ENCODE measurements at places on chromosomes 2 and 18.

- peak; percentile 60 for DNase-seq
These were observed 147.3 kb upstream of the DLX2 start for GRCh38 chr2:172249986-172250385.

DNA sequence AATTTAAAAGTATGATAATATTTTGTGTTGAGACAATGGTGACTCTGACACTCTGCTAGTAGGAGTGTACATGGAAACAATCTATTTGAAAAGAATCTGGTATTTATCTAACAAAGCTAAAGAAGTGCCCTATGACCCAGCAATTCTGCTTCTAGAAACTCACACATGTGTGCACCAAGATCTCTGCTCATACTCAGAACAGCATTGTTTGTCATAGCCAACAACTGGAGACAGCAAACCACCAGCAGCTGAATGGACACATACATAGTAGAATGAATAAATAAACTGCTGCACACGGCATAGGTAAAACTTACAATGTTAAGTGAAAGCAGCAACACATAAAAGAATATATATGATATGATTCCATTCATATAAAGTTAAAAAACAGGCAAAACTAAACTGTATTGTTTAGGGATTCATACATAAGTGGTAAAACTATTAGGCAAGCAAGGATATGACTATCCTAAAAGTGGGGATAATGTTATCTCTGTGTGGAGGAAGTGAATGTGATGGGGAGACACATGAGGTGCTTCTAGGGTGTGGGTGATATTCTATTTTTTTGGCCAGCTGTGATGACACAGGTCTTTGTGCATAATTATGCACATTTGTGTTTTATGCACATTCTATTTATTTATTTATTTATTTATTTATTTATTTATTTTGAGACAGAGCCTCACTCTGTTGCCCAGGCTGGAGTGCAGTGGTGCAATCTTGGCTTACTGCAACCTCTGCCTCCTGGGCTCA is 71.1 kb downstream of the RFTN2 start:
- DNase-seq: peak; percentile 23

DNA sequence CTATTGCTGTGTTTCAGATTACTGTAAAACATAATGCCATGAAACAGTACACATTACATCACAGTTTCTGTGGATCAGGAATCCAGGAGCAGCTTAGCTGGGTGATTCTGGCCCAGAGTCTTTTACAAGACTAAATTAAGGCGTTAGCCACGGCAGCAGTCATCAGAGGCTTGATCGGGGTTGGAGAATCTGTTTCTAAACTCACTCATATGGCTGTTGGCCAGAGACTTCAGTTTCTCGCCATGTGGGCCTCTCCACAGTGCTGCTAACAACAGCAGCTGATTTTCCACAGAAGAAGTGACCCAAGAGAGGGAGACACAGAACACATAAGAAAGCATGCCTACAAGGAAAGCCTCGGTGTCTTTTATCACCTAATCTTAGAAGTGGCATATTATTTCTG is 89.2 kb upstream of the MYO3B start:
- no peak for DNase-seq

- no peak for DNase-seq
These were observed 58.2 kb downstream of the ERBB4 start for GRCh38 chr2:212480447-212480846.

- DNase-seq: peak; percentile 67
These were observed 347.9 kb downstream of the METTL4 start for GRCh38 chr18:2223449-2223848.

GRCh38 chr2:121046335-121046734 is 238.7 kb downstream of the TFCP2L1 start:
- DNase-seq: no peak

GRCh38 chr18:69897397-69898108 is 50.1 kb downstream of the CD226 start:
- no peak for DNase-seq

GRCh38 chr2:127630864-127631540 is 15.0 kb upstream of the GPR17 start:
- no peak for DNase-seq

- DNase-seq: peak; percentile 20
These were observed 258.1 kb downstream of the ATAD2B start for GRCh38 chr2:23668756-23669304.

DNA sequence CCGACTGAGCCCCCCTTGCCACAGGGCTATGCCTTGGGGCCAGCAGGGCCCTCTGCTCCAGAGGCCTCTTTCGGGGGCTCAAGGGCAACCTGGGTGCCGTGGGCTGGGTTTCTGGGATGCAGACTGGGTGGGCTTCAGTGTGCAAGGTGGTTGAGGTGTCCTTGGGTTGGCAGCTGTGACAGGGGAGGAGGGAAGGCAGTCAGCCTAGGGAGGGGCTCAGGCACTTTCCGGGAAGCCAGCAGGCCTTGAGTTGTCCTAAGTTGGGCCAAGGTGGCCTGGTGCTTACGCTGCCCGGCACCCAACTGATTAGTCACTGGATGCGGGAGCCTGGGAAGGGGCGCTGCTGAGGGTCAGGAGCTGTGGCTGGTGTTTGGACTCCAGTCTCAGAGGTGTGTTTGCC is 199.5 kb downstream of the TWIST2 start:
- DNase-seq: no peak

DNA sequence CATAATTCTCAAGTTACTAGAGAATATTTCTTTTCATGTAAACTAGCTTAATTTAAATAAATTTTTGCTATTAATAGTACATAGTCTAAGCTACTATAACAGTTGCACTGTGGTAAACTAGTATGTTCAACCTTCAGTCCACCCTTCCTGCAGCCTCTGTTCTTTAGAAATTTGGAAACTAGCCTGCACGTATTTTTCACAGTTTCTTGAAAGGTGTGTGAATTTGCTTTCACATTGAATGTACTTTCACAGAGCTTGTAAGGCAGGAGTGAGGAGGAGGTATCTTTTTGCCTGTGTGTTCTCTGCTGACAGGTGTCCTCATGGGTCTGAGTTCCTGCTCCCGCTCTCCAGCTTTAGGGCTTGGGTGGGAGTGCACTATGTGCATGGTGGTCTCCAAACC is 117.5 kb downstream of the ATP9B start:
- DNase-seq: no peak

- no peak for DNase-seq
These were observed 70.8 kb downstream of the ACAA2 start for GRCh38 chr18:49742316-49743116.

DNA sequence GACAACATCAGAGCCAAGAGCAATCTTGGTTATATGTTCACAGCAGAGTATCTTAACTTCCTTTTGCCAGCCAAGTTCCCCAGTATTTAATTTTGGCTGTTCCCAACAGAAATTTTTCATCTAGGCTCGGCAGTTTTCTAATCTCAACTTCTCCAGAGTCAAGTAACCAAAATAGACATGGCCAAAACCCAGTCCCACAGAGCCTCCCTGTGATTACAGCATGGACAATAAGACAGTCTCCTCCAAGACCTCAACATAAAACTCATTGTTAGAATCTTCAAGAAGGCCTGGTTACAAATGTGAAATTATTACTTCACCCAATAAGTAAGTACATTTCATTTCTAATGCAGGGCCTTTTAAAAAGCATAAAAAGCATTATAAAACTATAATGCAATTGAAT is 445.7 kb downstream of the NCKAP5 start:
- DNase-seq: no peak

DNA sequence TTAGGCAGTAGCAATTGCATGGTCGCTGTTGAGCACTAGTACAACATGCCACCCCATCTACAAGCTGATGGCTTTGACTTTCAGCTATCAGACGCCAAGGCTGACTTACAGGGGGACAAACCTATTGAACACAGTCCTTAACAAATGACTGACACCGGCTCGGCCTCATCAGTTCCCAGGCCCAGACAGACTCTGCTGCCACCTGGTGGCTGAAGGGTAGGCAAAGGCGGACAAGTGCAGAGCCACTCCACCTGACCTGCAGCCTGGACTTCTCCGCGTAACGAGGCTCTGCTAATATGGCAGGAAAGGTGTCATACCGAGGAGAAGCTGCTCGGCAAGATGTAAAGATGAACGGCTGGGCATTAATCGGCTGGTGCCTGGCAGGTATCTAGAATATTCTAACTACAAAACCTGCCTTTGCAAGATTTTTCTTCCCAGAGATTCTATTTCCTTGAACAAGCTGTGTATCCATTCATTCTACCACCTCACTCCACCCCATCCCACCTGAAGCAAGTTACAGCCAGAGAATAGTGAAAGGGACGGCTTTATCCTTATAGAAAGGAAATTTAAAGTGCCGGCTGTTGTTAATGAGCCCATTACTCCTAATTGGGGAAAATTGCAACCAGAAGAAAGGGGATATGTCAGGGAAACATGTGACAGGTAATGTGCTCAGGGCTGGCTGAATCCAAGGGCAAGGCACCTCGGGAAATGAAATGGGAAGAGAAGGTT is 67.4 kb downstream of the STEAP3 start:
- peak; percentile 74 for DNase-seq

DNA sequence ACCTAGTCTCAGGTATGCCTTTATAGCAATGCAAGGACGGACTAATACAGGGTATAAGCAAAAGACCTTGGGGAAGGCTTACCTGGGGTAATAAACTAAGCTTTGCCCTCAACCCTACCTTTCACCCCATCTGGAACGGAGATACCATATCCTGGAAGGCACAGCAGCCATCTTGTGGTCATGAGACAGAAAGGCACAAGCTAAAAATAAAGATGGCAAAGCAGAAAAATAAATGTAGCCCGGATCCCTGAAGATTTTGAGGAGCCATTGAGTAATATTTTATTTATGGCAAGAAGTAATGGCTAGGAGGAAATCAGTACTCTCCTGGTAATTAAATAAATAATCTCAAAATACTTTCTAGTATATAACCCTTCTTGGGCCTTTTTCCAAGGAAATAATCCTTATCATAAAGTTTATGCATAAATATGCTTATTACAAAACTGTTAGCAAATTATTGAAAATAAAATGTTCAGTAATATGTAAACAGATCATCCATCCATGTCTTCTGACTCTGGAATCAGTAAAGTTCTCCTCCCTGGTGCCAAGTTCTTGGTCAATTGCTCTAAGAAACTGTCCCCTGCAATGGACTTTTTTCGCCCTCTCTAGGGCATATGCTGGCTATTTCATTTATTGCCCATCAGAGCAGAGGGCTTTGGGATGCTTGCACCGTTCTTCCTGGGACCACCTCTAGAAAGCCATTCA is 198.7 kb downstream of the SPP2 start:
- no peak for DNase-seq

DNA sequence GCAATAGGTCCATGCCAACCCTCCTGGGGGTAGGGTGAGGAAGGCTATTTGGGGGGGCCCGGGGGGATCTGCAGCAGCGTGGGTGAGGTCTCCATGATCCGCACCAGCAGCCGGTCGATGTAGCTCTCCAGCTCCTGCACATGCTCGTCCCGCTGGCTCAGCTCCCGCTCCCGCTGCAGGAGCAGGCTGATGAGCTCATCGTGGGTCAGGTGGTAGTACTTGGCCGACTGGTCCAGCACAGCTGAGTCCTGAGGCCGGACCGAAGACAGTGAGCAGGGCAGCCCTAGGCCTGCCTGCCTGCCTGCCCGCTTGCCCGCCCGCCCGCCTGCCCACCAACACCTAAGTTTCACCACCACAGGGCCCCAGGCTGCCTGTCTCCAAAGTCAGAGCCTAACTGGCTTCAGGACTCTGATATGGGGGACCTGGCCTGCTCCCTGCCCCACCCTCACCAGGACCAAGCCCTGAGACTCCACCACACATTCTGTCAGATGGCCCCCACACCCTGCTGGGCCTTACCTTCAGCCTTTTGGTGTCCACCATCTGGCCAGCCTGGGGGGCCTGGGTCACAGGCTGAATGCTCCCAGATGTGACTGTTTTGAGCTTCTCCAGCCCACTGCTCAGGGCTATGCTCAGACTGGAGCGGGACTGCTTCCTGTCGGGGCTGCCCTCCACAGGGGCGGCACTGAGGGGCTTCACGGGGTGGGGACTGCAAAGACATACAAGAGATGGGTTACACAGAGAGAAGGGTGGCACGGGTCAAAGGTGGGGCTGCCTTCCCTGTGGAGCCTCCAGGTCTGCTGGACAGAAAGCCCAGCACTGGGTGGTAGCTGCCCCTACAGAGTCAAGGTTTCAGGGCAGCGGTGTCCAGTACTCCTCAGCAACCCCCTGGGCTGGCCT is 4.2 kb upstream of the SFXN5 start:
- DNase-seq: peak; percentile 47

- no peak for DNase-seq
These were observed 101.0 kb upstream of the RNF152 start for GRCh38 chr18:61993831-61994230.

DNA sequence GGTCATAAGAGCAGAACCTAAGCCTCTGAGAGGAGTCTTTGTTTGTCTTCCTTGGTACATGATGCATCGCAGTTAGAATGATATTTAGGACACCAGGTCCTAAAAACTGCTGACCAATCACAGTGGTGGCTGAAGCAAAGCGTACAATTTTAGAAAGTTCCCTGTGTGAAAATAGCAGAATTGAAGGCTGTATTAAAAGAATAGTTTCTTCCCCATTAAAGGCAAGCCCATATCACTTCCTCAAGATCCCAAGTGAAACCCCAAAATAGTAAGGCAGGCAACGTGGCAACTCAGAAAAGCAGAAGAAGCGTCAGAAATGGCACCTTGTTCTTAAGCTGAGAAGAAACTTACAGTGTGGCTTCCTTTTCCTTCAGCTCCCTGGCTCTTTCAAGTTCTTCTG is 154.8 kb upstream of the PGAP1 start:
- DNase-seq: no peak

DNA sequence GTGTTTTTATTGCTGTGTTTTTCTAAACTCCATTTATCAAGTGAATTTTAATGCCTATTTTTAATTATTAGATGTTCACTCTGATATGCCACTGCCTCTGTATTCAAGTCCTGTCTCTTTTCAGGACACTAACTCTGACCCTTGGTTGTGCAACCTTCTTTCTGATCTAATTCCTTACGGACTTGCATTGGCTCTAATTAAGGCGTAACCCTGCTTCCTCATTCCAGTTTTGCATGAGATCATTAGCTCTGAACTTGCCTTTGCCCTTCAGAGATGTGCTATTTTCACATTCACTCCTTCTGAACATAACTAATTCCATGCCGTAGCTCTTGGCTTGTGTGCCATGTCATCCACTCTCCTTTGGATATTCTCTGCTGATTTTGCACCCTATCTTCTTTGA is 162.5 kb upstream of the TMEFF2 start:
- no peak for DNase-seq

DNA sequence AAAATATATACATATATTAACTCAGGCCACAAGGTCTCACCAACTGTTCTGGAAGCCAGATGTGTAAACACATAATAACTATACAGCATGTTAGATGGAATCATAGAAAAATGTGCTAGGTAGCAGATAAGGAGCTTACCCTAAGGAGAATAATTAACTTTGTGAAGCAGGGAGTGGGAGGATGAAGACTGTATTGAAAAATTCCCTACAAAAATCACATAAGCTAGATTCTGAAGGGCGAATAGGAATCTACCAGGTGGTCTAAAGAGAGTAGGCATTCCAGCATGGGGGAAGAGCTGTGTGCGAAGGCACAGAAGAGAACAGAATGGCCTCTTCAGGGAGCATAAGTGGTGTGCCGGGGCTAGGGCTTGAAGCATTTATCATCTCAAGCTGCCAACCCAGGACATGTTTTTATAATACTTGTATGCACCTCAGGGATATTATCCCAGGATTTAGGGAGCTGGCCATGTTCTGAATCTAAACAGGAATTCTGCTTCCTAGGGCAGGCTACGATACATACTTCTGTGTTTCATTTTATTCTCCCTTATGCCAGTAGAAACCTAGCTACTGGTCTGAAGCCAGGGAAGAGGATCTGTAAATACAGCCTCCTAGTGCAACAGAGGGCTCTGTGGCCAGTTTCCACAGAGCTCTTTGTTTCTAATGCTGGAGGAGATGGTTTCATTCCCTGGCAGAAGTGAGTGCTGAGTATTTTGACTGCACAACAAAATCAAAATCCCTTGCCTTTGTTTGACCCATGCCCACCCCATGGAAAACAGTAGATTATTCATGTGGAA is 56.7 kb downstream of the NEMP2 start:
- DNase-seq: peak; percentile 43
